ENCODE measurements at places on chromosomes 1 and 21. TPM values are rescaled to one million over a fixed set of nuclear protein-coding genes. Genes with fewer than 3 reads are reported as not detected.
A peak's percentile ranks its signal among the peaks of the same experiment; 100 is the strongest.

ZBTB8B gene
- not detected for total RNA-seq

SLFNL1 gene
- 0.39 TPM for total RNA-seq

DPM3 gene
- 78.8 TPM for total RNA-seq

DNA sequence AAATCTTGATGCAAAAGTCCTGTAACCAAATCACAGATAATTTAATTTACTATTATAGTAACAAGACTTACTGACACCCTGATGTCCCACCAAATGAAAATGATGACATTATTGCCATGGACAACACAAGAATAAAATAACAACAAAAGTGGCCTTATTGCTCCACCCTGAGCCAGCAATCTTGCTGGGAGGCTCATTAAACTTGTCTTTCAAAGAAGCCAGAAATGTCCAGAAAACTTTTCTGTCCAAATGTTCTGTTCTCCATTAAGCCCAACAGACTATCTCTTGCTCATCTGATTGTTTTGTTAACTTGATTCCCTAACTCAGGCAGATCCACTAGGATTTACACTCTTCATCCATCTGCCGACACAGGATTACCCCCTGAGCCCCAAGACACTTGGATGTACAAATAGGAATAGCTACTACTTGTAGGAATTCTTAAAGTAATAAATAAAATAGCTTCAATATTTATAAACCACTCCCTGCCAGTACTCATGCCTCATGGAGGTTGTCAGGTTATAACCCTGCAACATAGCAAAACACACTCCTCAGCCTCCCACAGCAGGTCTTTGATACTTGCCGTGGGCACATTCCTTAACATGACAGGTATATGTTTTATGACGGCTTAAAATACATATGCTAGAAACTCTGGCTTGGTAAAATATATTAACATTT is 84.9 kb downstream of the PTPN14 start:
- no peak overlapping the region for H3K4me3 ChIP-seq
- DNase-seq, result no peak
- no peaks in the 10 kb centered on the region for H3K27me3 ChIP-seq
- H3K27ac ChIP-seq, result no peak overlapping the region
- no peaks in the 10 kb centered on the region for H3K4me1 ChIP-seq
- H3K36me3 ChIP-seq, result no peaks in the 10 kb centered on the region

DNA sequence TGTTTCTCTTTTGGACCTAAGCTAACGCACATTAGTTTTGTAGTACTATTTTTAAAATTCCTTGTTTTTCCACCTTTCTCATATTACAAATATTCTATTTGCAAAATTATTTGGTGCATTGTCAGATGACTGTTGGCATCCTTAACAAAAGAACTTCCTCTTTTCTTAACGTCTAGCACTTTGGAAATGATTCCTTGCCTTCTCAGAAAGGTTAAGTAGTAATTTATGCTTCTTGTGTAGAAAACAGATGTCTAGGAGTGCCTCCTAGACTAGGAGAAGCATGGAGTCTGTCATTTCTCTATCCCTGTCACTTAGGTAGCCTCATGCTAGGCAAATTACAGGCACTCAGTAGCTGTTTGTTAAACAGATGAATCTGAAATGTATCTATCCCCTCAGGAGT is 64.4 kb downstream of the HSPA13 start:
- no peak overlapping the region for H3K4me3 ChIP-seq
- no peaks in the 10 kb centered on the region for H3K36me3 ChIP-seq
- no peak for DNase-seq
- H3K27ac ChIP-seq, result no peak overlapping the region
- no peaks in the 10 kb centered on the region for H3K4me1 ChIP-seq

GRCh38 chr1:233664253-233664652 is 50.3 kb downstream of the KCNK1 start:
- no peaks in the 10 kb centered on the region for H3K27me3 ChIP-seq
- no peaks in the 10 kb centered on the region for H3K36me3 ChIP-seq
- no peak overlapping the region for H3K27ac ChIP-seq
- no peak overlapping the region for H3K4me3 ChIP-seq

DNA sequence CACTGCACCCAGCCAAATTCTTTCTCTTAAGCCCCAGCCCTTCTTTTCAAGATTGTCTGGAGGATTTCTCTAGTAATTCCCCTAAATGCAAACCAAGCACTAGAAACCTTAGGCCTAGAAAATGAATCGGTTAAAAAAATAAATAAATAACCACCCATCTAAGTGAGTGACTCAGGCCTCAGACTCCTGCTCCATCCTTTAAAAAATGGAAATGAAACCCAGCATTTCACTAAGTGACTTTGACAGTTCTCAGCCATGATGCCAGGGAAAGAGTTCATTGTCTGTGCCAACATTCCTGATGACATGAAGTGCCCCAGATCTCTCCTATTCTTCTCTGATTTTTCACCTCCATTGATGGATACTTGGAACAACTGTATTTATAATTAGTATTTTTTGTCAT is 415.2 kb upstream of the DAB1 start:
- no peaks in the 10 kb centered on the region for H3K36me3 ChIP-seq
- H3K4me3 ChIP-seq, result no peak overlapping the region
- no peaks in the 10 kb centered on the region for H3K27me3 ChIP-seq
- DNase-seq, result no peak
- H3K27ac ChIP-seq, result no peak overlapping the region

DNA sequence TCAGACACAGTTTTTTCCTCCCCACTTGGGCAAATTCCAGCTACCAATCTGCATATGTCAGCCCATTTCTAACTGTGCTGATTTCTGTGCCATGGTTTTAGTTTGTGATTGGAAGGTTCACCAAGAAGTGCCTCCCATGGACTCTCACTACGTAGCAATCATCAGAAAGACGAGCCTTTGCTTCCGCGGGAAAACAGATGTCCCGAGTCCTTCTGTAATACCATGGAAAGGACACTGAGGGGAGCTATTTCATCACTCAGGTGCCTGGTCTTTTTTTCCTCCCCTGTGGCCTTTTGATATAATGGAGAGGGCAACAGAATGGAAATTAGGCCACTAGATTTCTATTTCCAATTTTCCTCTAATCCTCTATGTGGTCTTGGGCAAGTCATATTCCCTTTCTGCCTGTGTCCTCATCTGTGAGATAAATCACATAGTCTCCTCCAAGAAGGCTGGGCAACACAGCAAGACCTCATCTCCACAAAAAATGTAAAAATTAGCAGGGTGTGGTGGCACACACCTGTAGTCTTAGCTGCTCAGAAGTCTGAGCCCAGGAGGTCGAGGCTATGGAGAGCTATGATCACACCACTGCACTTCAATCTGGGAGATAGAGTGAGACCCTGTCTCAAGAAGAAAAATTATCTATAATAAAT is 24.8 kb downstream of the LEMD1 start:
- peak; percentile 35 for DNase-seq
- H3K4me3 ChIP-seq, result no peak overlapping the region
- H3K4me1 ChIP-seq, result no peaks in the 10 kb centered on the region
- no peak overlapping the region for H3K27ac ChIP-seq
- peaks cover 8% of the 10 kb centered on the region for H3K27me3 ChIP-seq
- H3K36me3 ChIP-seq, result no peaks in the 10 kb centered on the region

- H3K36me3 ChIP-seq, result no peaks in the 10 kb centered on the region
- DNase-seq, result no peak
- peaks cover 12% of the 10 kb centered on the region for H3K4me1 ChIP-seq
- H3K27me3 ChIP-seq, result peaks cover 3% of the 10 kb centered on the region
These were observed 1.2 kb upstream of the CAMK2N1 start for GRCh38 chr1:20487236-20487590.

GRCh38 chr1:12031039-12031980 is 12.0 kb downstream of the MIIP start:
- H3K4me3 ChIP-seq, result no peak overlapping the region
- H3K27me3 ChIP-seq, result no peaks in the 10 kb centered on the region
- no peaks in the 10 kb centered on the region for H3K4me1 ChIP-seq
- H3K36me3 ChIP-seq, result peaks cover 15% of the 10 kb centered on the region
